Stimulated activated CD8-positive, alpha-beta memory T cell treated with anti-CD3 and anti-CD28 coated beads, Interleukin-2, amount 100 ng/mL, for 1 hour (primary cell): ENCODE measurements at places on chromosomes 2 and 18.

GRCh38 chr2:133829450-133830020 lies 261.3 kb upstream of the NCKAP5 start:
- no peak for DNase-seq

- no peak for DNase-seq
Observed at GRCh38 chr18:12838178-12838634, 45.8 kb downstream of the PTPN2 start.

DNA sequence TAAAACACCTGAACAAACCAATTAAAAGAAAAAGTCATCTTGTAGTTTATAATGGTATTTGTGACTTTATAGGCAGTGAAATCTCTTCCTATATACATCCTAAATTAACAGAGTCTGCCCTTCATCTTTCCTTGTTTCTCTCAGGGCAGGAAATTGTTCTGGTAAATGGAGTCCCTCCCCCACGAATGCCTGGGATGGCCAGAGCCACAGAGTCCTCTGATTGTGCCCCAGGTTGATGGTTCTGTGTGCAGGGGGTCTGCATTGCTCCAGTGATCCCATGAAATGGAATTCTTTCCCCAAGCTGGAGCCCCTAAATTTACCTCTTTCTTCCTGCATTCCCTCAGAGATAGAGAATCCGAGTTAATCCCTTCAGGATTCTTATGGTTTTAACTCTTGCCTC lies 155.5 kb downstream of the MTX2 start:
- no peak for DNase-seq

DNA sequence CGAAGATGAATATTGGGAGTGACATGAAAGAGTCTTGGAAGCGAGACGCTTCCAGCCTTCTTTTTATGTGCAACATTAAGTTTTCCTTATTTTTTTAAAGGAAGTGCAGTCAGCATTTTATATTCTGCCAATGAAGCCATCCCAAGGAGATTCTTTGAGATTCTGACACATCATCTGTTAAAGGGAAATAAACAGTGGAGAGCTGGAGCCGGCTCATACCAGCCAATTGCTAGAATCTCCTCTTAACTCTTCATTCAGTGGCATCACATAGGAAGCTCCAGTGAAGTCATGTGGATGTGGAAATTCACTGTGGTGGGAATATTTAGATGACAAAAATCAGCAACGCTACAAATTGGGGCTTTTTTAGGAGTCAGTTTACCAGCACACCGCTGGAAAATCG lies 23.7 kb upstream of the GPR39 start:
- no peak for DNase-seq

DNA sequence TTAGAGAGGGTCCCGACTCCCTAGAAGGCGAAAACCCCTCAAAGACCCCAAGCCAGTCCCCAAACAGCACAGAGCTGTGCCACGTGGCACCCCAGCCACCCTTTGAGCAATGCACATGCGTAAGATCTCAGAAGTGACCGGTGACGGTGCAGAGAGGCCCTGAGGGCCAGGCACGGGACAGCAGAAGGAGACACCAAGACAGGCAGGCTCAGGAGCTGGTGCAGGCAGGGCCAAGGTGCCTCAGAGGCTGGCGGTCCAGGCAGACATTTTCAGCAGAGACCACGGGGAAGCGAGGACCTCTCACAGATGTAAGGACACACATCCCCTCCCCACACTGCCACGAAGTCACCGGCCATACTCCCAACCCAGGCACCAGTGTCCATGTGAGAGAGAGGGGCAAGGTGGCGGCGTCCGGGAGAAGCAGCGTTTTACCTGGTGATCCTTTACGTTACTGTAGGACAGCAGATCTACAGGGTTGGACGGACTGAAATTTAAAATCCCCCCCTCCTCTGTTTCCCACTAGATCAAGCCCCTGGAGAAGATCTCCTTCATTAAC lies 2.0 kb upstream of the RAB17 start:
- DNase-seq = no peak

- DNase-seq = no peak
Observed at GRCh38 chr2:239706367-239706766, 305.5 kb upstream of the HDAC4 start.

- no peak for DNase-seq
Observed at GRCh38 chr18:79950515-79951341, 725 bp downstream of the SLC66A2 start.

- DNase-seq = no peak
Observed at GRCh38 chr2:222851956-222852617, 8.7 kb upstream of the ACSL3 start.

DNA sequence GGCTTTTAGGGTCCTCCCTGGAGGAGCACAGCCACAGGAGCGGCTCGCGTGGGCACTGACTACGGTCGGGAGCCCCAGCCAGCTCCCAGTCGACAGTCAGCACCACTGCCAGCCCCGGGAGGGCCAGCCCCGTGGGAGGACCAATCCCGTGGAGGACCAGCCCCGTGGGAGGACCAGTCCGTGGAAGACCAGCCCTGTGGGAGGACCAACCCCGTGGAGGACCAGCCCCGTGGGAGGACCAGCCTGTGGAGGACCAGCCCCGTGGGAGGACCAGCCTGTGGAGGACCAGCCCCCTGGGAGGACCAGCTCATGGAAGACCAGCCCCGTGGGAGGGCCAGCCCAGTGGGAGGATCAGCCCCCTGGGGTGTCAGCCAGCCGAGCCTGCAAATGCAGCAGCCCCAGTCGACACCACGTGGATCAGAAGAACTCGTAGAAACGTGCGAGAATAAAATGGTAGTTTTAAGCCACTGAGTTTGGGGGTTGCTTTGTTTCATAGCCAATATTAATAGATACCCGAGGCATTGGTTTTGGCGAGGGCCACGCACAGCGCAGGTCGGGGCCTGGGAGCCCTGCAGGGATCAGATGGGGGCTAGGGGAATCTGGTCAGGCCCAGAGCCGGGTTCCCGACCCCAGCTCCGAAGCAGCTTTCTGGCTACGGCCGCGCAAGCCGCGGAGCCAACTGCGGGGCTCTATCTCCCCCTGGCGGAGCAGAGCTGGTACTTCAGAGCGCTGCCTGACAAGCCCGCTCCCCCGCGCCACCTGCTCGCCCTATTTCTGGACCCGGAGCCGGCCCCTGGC lies 73.0 kb downstream of the TEX51 start:
- DNase-seq = peak; percentile 25

DNA sequence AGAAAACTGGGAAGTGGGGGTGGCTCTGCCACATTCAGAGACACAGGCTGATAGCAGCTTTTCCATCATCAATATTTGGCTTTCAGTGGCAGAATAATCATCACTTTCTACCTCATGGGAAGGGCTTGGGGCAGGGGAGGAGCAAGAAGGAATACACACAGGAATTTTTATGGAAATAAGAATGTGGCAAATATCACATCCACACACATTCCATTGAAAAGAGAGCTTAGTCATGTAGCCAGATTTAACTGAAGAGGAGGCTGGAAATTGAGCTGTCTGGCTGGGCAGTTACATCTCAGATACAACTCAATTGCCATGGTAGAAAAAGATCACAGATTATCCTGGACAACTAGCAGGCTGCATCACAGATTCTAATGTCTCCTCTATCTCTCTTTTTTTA lies 1474.0 kb upstream of the ACVR2A start:
- no peak for DNase-seq

DNA sequence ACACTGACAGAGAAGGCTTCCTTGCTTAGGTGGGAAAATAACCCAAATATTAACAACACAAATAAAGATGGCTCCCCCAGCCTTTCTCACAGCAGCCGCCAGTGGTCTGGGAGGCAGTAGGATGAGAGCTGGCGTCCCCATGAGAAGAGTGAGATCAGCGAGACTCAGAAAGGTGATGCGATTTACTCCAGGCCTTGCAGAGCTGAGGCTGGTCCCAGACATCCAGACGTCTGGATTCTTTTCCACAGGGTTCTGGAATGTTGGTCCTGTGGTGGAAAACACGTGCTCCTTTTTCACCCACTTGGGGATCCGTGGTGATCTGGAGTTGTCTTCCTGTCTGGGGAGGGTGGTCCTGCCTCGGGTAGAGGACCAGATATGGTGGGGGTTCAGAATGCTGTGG lies 190.6 kb downstream of the CTIF start:
- no peak for DNase-seq

- no peak for DNase-seq
Observed at GRCh38 chr2:60671966-60672365, 84.1 kb upstream of the PAPOLG start.

GRCh38 chr2:176826984-176827668 lies 385.5 kb upstream of the HNRNPA3 start:
- DNase-seq = no peak

- DNase-seq = no peak
Observed at GRCh38 chr2:145161656-145162055, 641.7 kb upstream of the ZEB2 start.
